ENCODE measurements at places on chromosomes 16 and 17.

- DNase-seq, result no peak
Measured at GRCh38 chr16:8953064-8953463, 10.6 kb downstream of the USP7 start.

DNA sequence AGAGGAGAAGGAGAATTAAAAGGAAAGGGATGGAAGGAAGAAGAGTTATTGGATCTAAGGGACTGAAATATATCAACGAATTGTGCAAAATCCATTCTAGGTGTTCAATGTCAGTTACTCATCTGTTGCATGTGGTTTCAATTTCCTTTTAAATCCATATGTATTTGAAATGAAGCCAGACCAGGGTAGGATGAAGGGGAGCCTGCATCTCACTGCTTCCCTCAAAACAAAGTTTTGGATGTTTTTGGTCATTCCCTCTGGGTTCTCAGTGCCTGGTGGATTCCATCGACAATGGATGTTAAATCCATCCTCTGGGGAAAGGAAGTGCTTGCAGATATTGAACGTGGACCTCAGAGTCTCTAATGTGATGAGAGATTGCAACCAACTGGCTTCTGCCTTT lies 103.5 kb upstream of the XYLT1 start:
- no peak for DNase-seq

DNA sequence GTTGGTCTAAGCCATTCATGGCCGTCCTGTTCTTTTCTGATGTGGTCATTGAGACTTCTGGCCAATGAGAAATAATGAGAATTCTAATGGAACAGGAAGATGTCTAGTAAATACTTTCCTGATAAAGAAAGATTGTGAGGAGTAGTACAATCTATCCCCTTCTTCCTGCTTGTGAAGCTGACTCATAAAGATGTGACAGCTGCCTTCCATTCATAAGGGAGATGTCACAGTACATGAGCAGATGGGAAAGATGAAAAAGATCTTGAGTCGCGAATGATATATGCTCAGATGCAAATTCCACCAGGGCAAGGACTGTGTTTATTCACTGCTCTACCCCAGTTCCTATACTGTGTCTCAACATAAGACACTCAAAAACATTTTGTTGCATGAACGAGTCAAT lies 111.7 kb upstream of the FOXF1 start:
- no peak for DNase-seq

DNA sequence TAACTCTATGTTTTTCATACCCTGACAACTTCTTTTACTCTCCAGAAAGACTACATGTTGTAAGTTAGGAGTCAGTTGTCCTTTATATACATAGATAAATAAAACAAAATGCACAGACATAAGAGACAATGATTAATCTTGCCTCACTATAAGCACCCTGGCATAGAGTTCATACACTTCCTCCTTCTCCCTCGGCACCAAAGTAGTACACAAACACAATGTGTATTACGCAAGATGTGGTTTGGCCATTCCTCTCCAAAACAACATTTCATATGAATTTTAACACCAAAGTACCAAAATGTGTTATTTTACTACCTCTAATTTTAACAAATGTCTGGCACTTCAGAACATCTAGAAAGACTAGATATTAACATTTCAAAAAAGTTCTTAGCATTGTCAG lies 17.2 kb upstream of the SLFN11 start:
- DNase-seq, result no peak

GRCh38 chr17:35943537-35943936 lies at the start of gene LYZL6:
Gene LYZL6 (minus strand): TSS chr17:35943713. CDS start chr17:35939356, 4,357 bp downstream.
- no peak for DNase-seq

- DNase-seq, result no peak
Measured at GRCh38 chr16:74186561-74186971, 110.0 kb upstream of the PSMD7 start.

GRCh38 chr17:35932586-35932985 lies 2.0 kb upstream of the RDM1 start:
- DNase-seq, result no peak

- no peak for DNase-seq
Measured at GRCh38 chr16:20178297-20178696, 104.6 kb upstream of the GPR139 start.

- DNase-seq, result no peak
Measured at GRCh38 chr16:84950906-84951305, 60.4 kb downstream of the ZDHHC7 start.

- no peak for DNase-seq
Measured at GRCh38 chr16:17367036-17367435, 103.7 kb downstream of the XYLT1 start.

- DNase-seq, result peak; percentile 51
Measured at GRCh38 chr17:83152745-83153611, 73.6 kb downstream of the METRNL start.

DNA sequence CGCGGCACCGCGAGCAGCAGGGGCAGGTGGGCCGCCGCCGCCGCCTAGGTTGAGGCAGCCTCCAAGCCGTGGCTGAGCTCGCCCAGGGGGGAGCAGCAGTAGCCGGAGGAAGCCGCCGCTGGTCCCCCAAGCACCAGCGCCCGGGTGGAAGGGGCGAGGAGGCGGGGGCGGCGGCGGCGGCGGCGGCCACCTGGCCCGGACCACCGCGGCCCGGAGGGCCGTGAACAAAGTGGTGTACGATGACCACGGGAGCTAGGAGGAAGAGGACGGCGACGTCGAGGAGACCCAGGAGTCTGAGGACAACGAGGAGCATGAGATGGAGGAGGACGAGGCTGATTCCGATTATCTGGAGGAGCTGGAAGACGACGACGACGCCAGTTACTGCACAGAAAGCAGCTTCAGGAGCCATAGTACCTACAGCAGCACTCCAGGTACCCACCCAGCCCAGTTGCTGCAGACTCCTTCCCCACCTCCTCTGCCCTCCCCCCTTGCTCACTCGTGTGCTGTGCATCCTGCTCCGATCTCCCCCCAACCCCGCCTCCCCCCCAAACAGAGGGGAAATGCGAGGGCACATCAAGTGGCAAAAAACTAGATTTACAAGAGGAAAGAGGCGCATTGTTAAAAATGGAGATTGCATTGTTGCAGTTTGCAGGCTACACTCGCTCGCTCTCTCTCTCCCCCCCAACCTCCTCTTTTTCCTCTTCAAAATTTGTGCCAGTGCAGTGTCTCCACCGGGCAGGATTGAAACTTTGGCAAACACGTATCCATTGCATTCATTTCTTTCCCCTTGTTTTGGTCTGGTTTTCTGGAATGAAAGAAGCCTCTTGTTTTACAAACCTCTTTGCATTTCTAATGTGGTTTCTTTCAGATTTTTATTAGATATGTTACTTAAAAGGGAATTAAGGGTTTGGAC lies 41.8 kb upstream of the AMZ2 start:
- DNase-seq, result no peak

- DNase-seq, result no peak
Measured at GRCh38 chr16:83438326-83438725, 369.5 kb upstream of the HSBP1 start.

GRCh38 chr16:3058139-3059030 lies 7.1 kb upstream of the IL32 start:
- peak; percentile 66 for DNase-seq

DNA sequence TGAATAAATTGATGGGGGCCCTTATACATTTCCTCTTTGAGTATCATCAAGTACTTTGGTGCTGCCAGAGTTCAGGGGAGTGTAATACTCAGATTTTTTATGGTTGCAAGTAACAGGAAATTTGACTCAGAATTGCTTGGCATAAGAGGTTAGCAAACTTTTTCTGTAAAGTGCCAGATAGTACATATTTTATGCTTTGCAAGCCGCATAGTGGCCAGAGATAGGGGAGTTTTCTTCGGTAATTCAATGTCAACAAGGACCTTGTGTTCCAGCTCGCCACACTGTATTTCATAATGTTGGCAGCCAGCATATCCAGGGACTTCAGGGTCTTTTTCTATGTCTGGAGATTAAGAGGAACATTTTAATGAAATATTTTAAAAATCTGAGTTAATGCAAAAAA lies 51.0 kb upstream of the MARCHF10 start:
- no peak for DNase-seq

GRCh38 chr16:819336-820043 lies 19.0 kb upstream of the GNG13 start:
- no peak for DNase-seq

- no peak for DNase-seq
Measured at GRCh38 chr16:86242244-86243122, 267.8 kb upstream of the FOXF1 start.

- DNase-seq, result no peak
Measured at GRCh38 chr16:2385190-2385836, 43.9 kb upstream of the CCNF start.

DNA sequence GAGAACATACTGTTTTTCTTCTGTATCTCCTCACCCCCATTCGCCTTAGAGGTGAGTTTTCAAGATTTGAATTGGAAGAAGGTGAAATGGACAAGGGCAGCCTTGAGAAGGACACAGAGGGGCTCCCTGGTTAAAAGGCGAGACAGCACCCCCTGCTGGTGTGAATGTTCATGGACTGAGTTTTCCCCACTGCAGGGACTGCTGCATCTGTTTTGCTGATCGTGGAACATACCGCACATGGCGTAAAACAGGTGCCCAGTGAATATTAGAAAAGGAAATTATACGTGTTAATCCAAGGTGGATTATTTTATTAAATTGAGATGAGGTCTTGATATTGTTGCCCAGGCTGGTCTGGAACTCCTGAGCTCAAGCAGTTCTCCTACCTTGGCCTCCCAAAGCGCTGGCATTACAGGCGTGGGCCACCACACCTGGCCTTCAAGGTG lies 54.5 kb downstream of the NDE1 start:
- DNase-seq, result peak; percentile 71

DNA sequence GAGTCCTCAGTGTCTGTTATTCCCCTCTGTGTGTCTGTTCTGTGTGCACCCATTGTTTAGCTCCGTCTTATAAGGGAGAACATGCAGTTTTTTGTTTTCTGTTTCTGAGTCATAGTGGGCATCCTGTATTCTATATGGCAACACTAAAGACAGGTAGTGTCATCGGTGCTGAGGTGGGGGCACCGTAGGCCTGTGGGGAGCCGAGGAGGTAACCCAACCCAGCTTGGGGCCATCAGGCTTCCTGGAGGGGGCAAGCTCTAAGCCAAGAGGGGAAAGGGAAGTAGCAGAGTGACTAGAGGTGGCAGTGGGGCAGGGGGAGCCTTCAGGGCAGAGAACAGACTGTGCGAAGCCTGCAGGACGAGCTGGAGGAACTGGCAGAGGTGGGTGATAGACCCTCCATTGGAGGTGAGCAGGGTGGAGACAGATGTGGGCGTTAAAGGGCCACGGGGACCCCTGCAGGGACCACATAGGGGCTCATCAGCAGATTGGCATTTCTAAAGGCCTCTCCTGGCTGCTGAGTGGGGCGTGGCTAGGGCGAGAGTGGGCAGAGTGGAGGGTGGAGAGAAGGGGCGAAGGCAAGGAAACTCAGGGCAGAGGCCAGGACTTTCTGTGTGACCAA lies 36.5 kb downstream of the CPNE2 start:
- DNase-seq, result no peak

Data from left lobe of liver (tissue), 2 donors.